ENCODE measurements at places on chromosomes 7 and 10. TPM values are rescaled to one million over a fixed set of nuclear protein-coding genes. Genes with fewer than 3 reads are reported as not detected.

ACHE gene
- polyA plus RNA-seq: 4.5 TPM

DNA sequence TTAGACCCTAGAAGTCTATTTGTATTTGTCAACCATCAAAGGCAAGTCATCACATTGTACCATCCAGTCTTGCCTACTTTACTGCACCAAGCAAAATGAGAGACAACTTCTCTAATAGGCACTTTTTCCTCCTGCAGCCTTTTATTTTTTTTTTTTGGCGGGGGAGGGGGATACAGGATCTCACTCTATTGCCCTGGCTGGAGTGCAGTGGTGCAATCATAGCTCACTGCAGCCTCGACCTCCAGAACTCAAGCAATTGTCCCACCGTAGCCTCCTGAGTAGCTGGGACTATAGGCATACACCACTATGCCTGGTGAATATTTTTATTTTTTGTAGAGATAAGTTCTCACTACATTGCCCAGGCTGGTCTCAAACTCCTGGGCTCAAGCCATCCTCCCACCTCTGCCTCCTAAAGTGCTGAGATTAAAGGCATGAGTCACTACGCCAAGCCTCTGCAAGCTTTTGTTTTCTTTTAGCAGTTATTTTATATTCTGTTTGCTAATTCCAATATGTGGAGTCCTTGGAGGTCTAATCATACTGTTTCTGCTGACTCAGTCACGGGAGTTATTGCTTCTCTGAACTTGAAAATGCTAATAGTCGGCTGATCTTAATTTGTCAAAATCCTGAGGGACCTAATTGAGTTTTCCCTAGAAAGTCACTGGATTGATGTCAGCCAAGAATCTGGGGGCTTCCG lies 14.2 kb downstream of the KPNA7 start:
- no peak overlapping the region for H3K4me3 ChIP-seq
- no peak overlapping the region for H3K27ac ChIP-seq
- no peak for DNase-seq
- no peaks in the 10 kb centered on the region for H3K4me1 ChIP-seq
- no peaks in the 10 kb centered on the region for H3K36me3 ChIP-seq

- H3K4me1 ChIP-seq: no peaks in the 10 kb centered on the region
- no peak for DNase-seq
- no peaks in the 10 kb centered on the region for H3K36me3 ChIP-seq
- H3K27me3 ChIP-seq: no peaks in the 10 kb centered on the region
- no peak overlapping the region for H3K4me3 ChIP-seq
Measured at GRCh38 chr10:106515206-106515790, 649.2 kb downstream of the SORCS1 start.

GRCh38 chr10:118840071-118840775 lies 85.5 kb upstream of the CACUL1 start:
- no peaks in the 10 kb centered on the region for H3K27me3 ChIP-seq
- H3K36me3 ChIP-seq: no peaks in the 10 kb centered on the region
- DNase-seq: no peak

DNA sequence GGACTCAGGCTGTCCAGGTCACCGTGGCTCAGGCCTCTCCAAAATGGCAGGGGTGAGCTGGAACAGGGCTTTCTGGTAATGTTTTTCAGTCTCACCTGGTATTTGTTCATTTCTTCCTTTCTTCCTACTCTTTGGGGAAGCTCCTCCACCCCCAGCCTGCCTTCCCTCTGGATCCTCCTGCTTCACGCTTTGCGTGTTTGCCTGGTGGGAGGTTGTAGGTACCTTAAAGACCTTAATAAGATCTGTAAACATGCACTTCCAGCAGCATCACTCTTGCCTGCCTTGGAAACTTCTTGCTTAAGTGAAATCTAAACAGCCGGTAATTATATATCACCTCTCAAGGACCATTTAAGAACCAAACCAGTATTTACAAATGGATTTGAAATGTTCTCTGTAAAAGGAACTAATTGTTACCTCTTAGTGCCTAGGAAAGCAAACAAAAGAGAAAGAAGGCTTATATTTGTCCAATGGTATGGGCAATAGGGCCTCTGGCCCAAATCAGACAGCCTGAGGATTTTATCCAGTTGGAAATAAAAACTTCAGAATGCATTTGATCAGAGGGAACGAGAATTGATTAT lies 339.9 kb downstream of the CCSER2 start:
- DNase-seq: no peak
- no peak overlapping the region for H3K4me3 ChIP-seq
- H3K4me1 ChIP-seq: peaks cover 4% of the 10 kb centered on the region
- no peak overlapping the region for H3K27ac ChIP-seq
- no peaks in the 10 kb centered on the region for H3K36me3 ChIP-seq

- H3K36me3 ChIP-seq: no peaks in the 10 kb centered on the region
- peaks cover 63% of the 10 kb centered on the region for H3K4me1 ChIP-seq
- no peak for DNase-seq
- H3K27me3 ChIP-seq: peaks cover 100% of the 10 kb centered on the region
- H3K27ac ChIP-seq: no peak overlapping the region
Measured at GRCh38 chr7:27188386-27189294, 3.6 kb upstream of the HOXA11 start.

Data from left lung (tissue), 14 donors.